ENCODE measurements at places on chromosomes 16 and 17.

GRCh38 chr16:87457709-87458423 lies 35.0 kb downstream of the ZCCHC14 start:
- no peak for DNase-seq

DNA sequence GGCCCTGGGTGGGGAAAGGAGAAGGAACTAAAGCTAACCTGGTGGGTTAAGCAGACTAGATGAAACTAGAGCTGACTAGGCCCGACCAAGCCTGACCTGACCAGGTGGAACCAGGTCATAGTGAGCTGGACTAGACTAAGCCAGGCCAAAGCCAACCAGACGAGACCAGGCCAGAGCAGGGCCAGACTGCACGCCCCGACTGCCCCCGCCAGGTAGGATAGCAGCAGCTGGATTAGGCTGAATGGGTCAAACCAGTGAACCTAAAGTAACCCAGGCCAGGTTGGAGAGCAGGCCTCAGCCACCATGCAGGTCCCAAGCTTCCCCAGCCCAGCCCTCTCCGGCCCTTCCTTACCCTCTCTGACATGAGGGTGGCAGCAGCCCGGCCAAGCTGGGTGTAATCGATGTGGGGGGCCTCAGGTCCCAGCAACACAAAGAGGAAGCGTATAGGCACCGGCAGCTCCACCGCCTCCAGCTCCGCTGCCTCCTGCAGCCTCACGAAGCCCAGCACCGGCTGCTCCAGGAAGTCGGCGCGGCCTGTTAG lies 9.1 kb downstream of the SLC4A1 start:
- no peak for DNase-seq

DNA sequence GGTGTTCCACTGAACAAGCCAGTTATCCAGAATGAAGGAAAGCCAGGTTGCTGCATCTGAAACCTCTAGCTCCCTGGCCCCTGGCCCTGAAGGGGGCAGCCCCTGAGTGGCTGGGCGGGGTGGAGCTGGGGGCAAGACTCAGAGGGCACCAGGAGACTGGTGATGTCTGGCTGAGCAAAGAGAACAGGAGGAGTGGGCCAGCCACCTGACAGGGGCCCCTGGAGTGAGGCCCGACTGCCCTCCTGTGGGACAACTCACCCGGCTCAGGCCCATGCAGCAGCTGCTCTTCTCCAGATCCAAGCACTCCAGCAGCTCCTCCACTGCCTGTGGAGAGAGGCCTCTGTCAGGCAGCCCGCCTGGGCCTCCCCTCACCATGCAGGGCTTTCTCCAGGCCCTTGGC lies 60.4 kb downstream of the PIPOX start:
- no peak for DNase-seq

GRCh38 chr16:89829630-89830437 lies 1.6 kb downstream of the SPIRE2 start:
- DNase-seq: no peak

DNA sequence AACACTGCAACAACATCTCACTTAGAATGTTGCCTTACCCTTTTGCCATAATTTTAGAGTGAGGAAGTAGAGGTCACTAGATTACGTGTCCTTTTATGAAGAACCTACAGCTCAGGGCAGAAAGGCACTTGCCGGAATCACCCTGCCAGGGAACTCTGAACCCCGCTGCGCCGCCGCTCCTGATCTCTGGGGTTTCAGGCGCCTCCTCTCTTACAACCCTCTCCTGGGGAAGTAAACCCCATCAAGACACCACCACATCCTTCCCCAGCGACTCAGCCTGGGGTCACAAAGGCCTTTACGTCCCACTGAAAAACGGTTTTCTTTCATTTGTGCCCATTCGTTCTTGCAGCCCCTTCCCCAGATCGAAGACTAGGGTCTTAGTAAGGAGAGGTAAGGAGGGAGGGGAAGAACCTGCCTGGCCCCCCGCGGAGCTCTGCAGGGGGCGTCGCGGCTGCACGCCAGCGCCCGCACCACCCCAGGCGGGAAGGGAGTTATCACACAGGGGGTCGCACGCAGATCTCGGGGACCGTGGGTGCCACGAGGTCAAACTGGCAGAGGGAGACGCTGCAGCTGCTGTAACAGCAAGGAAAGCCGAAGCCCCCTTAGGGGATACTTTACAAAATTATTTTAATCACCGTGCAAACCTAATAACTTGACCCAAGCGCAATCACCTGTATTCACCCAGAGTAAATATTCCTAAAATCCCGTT lies 1.0 kb upstream of the HLF start:
- DNase-seq: no peak

- DNase-seq: no peak
Measured at GRCh38 chr16:72609933-72610332, 438.0 kb upstream of the PMFBP1 start.

- no peak for DNase-seq
Measured at GRCh38 chr16:85370543-85370880, 242.6 kb upstream of the GSE1 start.

GRCh38 chr17:37462492-37462891 lies 27.2 kb upstream of the DUSP14 start:
- DNase-seq: no peak

- peak; percentile 94 for DNase-seq
Measured at GRCh38 chr17:80984749-80985148, 6.9 kb upstream of the CHMP6 start.

- DNase-seq: no peak
Measured at GRCh38 chr16:14958323-14958600, 16.6 kb upstream of the PDXDC1 start.

GRCh38 chr17:40264458-40265185 lies 23.1 kb upstream of the CDC6 start:
- no peak for DNase-seq

DNA sequence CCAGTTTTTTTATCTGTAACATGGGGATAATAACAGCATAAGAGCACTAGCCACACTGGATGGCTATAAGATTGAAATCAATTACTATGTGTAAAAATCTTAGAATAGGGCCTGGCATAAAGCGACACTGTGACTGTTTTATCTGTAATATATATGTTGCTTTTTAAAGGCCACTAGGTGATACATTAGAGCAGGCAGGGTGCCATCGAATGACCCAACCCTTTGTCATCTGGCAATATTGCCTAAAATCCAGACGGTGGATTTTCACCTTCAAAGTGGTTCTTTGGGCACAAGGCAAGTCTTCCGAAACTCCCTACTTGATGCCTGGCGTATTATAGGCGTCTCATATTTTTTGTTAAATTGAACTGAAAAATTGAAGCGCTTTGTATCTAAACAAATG lies 69.1 kb downstream of the PRKCA start:
- DNase-seq: no peak

GRCh38 chr17:40095944-40096791 lies 4.2 kb downstream of the NR1D1 start:
- no peak for DNase-seq

- no peak for DNase-seq
Measured at GRCh38 chr17:73544333-73544732, 99.9 kb downstream of the SDK2 start.

GRCh38 chr16:75130150-75130771 lies 13.7 kb upstream of the LDHD start:
- DNase-seq: no peak

- DNase-seq: no peak
Measured at GRCh38 chr17:65346166-65346565, 209.0 kb downstream of the RGS9 start.

All from cardiac muscle cell (in vitro differentiated cells and primary cell).